ENCODE measurements at places on chromosomes 11 and 22. TPM values are rescaled to one million over a fixed set of nuclear protein-coding genes. Genes with fewer than 3 reads are reported as not detected.

Gene NCR3LG1
- polyA plus RNA-seq = not detected

GRCh38 chr22:35174401-35175038, 82.8 kb upstream of the HMGXB4 start:
- DNase-seq = no peak

- no peak for DNase-seq
Observed at GRCh38 chr11:15236559-15236958, 121.8 kb downstream of the INSC start.

DNA sequence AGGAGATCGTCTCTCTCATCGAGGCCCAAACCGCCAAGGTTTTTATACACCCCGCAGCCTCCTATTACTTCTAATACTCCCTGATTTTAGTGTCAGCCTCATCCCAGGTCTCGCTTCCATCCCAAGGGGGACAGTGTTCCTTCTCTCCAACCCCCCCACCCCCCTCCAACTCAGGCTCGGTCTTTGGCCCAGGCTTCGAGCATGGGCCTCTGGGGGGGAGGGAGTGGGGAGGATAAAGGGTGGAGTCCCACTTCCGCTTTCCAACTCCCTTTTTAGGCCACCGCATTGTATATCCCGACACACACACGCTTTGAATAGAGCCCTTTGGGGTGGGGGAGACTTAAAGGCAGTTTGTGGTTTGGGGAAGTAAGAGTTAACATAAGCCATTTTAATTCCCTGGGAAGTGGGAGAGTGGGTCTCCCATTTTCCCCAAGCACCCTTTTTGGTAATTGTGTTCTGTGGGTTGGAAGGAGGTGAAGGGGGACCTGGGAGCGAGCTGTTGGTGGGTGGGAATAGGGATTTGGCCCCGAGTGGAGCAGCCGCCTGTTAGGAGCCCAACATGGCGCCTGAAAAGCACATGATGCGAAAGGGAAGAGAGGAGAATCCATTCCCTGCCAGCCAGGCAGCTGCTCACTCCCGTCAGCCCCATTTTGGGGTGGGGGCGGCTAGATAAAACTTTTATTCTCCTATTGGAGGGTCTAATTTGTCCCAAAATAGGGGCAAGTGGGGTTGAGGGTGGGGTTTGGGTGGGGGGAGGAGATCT, 844 bp downstream of the PCF11 start:
- DNase-seq = peak; percentile 53

Gene PTPRJ
- 10.0 TPM for polyA plus RNA-seq

Gene PHF21B
- not detected for polyA plus RNA-seq

DNA sequence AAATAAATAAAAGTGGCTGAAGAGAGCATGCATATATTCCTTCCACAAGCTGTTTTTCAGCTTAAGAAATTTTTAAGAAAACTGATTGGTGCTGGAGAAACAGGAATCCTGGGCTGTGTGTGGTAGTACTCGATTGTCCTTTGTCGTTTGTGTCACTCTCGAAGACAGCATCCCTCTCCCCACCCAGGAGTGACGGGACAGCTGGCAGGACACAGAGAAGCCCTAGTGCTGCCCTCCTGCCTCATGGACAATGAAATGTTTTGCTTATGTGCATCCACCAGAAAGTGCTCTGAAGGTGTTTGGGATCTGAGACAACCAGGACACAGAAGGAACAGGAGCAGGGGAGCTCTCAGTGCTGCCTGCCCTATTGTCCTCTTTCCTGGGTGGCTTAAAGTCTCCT, 12.8 kb downstream of the PLAAT4 start:
- DNase-seq = no peak

DNA sequence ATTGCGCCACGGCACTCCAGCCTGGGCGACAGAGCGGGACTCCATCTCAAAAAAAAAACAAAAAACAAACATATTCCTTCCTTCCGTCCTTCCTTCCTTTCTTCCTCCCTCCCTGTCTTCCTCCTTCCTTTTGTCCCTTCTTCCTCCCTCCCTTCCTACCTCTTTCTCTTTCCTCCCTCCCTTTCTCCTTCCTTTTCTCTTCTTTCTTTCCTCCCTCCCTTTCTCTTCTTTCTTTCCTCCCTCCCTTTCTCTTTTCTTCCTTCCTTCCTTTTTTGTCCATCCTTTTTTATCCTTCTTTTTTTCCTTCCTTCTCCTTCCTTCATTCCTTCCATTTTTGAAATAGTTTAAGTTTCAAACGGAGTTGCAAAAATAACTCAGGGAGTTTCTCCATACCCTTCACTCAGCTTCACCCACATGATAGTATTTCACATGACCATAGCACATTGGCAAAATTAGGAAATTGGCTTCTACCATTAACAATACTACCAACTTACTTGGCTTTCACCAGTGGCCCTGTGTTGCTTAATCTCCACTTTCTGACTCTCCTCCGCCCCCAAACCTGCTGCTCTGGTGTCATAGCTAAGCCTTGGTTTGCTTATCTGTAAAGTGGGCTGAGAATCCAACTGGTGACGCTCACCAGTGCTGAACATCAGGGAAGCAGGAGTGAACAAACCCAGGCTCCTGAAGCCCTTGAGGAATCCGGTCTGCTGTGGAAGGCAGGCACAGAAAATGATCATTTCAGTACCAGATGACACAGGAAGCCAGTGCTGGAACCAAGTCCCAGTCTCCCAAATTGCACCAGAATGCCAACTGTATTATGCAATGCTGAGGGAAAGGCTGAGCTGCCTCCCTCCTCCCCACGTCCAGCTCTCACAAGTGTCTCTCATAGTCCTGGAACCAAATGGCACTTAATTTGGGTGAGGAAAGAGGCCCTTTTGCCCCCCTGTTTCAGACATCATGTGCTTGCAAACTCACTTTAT, 17.2 kb upstream of the CRYBB3 start:
- DNase-seq = no peak

Gene BCL2L13
- 38.9 TPM for polyA plus RNA-seq

DNA sequence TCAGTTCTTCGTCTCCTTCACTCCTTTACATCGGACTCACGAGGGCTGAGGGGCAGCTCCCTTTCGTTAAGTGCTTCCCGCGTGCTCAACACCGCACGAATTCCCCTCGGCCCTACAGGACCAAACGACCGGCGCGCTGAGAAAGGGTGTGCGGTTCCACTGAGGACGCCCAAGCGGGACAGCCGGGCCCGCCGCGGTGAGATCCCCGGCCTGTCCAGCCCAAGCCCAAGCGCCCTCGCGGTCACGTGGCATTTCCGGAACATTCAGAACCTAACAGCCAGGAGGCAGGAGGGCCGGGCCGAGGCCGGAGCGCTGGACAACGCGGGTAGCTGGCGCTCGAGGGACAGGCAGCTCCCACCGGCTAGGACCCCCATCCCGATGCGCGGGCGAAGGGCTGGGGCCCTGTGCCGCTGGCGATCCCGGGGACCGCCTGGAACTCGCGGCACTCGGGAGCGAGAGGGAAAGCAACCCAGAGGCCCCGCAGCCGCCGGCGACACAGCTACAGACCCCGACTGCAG, 737 bp upstream of the STIP1 start:
- no peak for DNase-seq

- no peak for DNase-seq
Observed at GRCh38 chr11:101668236-101668635, 84.4 kb upstream of the TRPC6 start.

GRCh38 chr11:34603129-34604001, 17.5 kb upstream of the EHF start:
- no peak for DNase-seq

GRCh38 chr11:107702723-107703122, 9.1 kb downstream of the SLN start:
- no peak for DNase-seq

Gene CCDC87
- polyA plus RNA-seq = not detected

GRCh38 chr22:19796160-19796559, 35.6 kb downstream of the TBX1 start:
- DNase-seq = no peak

- DNase-seq = no peak
Observed at GRCh38 chr11:36453678-36454077, 56.4 kb downstream of the TRAF6 start.

DNA sequence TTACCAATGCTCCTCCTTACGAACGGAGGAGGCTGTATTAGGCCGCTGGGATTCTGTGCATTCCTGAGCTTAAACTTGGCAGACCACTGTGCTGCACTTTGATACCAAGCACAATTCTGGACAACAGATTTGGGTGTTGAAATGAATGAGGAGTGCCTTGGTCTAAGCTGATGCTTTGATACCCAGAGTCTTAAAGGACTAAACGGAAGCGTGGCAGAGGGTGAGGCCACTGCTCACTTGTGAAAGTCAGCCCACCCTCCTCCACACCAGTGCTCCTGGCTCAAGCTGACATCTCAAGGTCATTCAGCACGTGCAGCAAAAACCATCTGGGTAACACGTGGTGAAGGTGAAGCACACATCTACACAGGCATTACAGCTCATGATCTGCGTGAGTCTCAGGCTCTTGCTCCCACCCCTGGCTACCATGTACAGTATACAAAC, 85.9 kb downstream of the MICAL3 start:
- DNase-seq = no peak

DNA sequence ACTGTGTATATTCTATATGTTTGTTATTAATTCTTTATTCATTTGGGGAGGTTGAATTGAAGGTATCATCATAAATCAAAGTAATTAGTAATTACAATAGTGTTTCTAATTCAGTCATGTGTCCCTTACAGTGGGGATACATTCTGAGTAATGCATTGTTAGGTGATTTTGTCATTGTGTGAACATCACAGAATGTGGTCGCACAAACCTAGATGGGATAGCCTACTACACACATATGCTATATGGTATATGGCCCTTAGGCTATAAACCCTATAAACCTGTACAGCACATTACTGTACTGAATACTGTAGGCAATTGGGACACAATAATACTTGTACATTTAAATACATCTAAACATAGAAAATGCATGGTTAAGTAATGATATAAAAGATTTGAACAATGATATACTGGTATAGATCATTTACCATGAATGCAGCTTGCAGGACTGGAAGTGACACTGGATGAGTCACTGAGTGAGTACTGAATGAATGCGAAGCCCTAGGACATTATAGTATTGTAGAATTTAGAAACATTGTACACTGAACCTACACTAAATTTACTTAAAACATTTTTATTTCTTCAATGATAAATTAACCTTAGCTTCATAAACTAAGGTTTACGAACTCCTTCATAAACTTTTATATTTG, 936.2 kb upstream of the CHORDC1 start:
- DNase-seq = no peak

DNA sequence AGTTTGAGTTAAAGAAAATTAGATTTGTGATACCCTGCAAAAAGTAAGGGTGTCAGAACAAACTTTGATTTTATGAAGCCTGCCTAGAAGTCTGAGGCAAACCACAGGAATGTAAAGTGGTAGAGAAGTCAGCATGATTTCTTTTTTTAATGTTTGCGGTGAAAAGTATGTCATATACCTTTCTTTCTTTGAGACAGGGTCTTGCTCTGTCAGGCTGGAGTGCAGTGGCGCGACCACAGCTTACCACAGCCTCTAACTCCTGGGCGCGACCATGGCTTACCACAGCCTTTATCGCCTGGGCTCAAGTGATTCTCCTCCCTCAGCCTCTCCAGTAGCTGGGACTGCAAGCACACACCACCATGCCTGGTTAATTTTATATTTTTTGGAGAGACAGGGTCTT, 4.7 kb downstream of the API5 start:
- DNase-seq = peak; percentile 34

Gene SMCO4
- 11.1 TPM for polyA plus RNA-seq

- no peak for DNase-seq
Observed at GRCh38 chr11:60396799-60397198, 540 bp downstream of the MS4A14 start.

Gene OR8G1
- not detected for polyA plus RNA-seq

DNA sequence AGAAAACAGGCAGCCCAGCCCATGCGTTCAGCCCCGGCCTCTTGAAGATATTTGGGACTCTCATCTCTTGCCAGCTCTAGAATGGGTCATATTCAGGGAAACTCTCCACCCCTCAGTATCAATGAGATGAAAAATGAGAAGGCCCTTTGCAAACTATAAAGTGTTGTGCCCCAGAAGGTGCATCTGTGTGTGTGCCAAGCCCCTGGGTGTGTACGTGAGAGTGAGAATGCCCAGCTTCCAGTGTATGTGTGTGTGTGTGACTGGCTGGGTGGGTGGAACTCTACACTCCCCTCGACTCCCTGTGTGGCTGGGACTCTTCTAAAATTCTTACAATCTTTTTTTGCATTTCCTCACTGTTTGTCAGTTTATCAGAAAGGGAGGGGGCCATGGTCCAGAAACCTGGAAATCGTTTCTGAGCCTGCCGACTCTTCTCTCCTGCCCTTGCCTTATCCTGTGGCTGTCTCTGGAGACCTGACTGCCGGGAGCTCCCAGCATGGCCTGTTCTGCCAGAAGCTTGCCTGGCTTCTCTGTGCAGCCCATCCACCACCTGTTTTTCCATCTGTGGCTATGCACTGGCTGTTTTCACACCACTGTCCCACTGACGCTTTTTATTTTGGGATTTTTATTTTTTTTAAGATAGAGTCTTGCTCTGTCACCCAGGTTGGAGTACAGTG, 1.2 kb downstream of the P2RY6 start:
- DNase-seq = no peak

Gene CDK2AP2
- polyA plus RNA-seq = 226 TPM

Gene CARD18
- polyA plus RNA-seq = not detected

DNA sequence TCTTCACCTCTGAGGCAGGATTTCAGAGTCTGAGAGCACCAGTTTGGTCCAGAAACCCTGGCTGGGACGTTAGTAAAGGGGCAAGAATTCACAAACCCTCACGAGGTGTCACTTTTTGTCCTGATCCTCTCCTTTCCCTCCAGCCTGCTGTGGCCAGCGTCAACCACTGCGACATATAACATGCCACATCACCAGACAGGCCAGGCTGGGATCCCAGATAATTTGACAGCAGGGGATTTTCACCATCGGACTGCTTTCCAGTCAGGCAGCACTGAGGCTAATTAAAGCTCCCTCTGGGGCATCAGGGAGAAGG, 36.8 kb upstream of the RBFOX2 start:
- no peak for DNase-seq

Gene TMEM191C
- polyA plus RNA-seq = 1.7 TPM

- no peak for DNase-seq
Observed at GRCh38 chr11:35822815-35823495, 120.9 kb upstream of the LDLRAD3 start.

DNA sequence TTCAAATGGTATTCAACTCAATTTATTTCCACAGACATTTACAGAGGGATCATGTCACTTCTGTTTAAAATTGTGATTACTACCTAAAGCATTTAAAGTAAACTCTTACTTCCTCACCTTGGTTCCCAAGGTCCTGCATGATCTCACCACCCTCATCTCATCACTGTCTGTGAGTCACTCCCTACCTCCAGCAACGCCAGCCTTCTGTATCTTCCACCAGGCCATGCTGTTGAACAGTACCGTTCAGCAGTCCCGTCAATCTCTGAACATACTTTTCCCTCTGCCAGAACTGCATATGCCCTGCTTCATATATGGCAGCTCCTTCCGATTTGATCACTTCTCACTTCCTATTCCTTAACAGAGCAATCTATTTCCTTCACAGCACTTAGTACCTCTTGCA, 2.0 kb downstream of the FBXO3 start:
- no peak for DNase-seq

Gene CCDC157
- polyA plus RNA-seq = 1.9 TPM
